ENCODE measurements at places on chromosomes 4 and X.

- no peak for DNase-seq
Observed at GRCh38 chr4:83340692-83341343, 6.2 kb upstream of the HPSE start.

GRCh38 chrX:134794692-134795091 is 136.4 kb upstream of the PLAC1 start:
- DNase-seq: no peak

GRCh38 chr4:113682730-113683537 is 78.6 kb downstream of the CAMK2D start:
- no peak for DNase-seq

DNA sequence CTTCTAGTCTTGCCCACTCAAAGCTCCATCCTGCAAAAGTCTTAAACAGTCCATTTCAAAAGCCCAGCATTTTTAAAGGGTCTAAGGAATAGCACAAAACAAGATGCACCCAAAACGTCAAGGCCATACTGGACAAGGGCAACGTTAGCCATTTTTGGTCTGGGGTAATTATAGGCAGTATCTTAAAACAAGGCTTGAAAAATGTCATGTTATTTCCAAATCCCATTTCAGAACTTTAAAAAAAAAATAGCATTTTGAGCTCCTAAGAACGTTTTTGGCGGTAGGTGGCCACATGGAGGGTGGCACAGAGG is 584 bp upstream of the TMEM165 start:
- no peak for DNase-seq

DNA sequence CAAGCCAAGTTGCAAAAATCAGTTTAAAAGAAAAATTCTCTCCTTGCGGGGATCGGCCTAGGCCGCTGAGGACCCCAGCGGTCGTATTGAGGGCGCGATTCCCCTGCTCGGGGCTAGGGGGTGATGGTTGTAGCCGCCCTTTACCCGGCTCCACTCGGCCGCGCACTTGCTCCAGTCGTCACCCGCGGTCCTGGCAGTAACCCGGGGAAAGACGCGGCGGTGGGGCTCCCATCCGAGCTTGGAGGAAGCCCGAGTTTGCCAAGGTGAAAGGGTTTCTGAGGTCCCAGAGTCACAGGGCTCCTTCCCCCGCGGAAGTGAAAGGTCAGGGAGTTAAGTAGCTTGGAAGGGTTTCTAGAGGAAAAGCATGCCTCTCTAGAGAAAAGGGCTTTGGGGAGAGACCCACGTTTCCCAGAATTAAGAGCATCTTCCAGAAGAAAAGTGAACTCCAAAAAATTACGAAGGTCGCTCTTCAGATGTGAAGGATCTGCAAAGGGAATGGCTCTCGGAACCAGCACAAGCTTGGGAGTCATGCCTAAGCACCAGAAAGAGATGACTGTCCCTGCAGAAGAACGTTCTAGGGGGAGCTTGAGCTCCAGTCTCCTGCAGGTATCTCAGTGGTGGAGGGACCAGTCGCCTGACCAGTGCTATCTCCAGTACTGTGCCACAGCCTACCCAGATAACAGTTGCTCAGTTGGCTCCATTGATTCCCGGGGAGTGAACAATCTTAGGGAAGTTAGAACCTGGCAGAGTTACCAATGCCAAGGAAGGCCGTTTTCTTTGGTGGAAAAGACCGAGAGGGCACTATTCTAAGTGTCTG is 875 bp downstream of the LAP3 start:
- peak; percentile 10 for DNase-seq

DNA sequence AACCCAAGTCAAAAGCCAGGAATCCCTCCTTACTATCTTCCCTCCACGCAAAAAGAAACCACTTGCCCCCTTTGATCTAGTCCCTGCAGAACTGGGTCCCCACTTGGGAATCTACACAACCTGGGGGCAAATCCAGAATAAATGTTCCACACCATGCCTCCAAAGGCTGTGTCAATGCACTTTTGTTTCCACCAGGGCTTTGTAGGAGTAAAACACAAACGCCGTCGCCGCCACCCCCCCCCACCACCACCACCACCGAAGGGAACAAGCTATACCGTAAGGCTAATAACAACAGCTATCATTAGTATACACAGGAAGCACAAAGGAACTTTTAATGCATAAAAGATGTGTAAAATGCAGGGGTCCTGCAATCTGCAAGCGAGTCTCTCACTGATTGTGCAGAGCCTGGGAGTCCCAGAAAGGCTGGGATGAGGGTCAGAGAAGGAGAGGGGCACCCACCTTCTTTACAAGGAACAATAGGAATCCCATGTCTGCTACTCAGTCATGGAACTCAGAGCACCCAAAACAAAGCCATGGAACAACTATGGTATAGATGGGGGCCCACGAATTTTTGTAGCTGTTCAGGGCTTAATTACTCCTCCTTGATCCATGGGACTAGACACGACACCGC is 13.2 kb downstream of the BCOR start:
- DNase-seq: no peak

- no peak for DNase-seq
Observed at GRCh38 chrX:124016825-124017224, 55.3 kb downstream of the STAG2 start.

- no peak for DNase-seq
Observed at GRCh38 chr4:32025851-32026459, 1305.8 kb downstream of the PCDH7 start.

DNA sequence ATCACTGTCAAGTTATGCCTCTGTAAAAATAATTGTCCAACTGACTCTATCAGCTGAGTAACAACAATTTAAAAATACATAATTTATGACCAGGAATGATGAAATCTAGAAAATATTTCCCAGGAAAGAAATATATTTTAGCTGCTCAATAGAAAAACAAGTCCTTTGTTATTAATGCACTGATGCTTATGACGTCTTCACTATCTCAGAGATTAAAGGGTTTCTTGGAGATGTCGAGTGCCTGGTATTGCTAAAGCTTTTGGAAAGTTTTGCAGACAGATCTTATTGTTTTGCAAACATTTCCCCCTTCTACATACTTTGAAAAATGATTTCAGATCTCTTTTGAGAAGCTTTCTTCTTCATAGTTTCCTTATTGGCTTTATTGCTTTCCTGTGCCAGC is 154.6 kb upstream of the RPS6KA3 start:
- DNase-seq: no peak

GRCh38 chrX:10676235-10676957 is 56.0 kb upstream of the MID1 start:
- DNase-seq: no peak

Measured in NCI-H446 (cell line).